Thyroid gland (tissue), 4 donors: ENCODE measurements at places on chromosomes 4 and X. TPM values are rescaled to one million over a fixed set of nuclear protein-coding genes. Genes with fewer than 3 reads are reported as not detected.

DNA sequence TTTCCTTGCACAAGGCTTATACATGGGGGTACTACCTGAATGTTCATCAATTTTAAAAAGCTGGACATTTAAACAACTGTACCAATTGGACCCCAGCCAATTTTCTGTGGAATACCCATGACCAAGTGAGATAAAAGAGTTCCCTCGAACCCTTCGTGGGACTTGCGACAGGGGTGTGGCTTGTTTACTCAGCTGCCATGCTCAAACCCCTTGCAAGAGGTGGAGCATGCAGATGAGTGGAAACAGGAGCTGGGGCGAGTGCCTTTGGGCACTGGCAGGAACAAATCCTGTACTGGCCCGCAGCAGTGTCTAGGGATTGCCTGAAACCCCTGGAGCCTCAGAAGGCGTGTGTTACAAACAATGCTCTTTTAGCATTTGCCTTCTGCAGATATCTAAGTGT lies 144.2 kb downstream of the PDHA2 start:
- no peak for DNase-seq

The TCEANC gene
- total RNA-seq: 6.0 TPM

The CCDC110 gene
- total RNA-seq: 8.8 TPM

GRCh38 chr4:102730968-102731533 lies 29.7 kb downstream of the MANBA start:
- no peak for DNase-seq
